Activated CD4-positive, alpha-beta memory T cell treated with anti-CD3 and anti-CD28 coated beads for 36 hours (primary cell): ENCODE measurements at places on chromosomes 7 and 10. TPM values are rescaled to one million over a fixed set of nuclear protein-coding genes. Genes with fewer than 3 reads are reported as not detected.

The GIMAP7 gene
- 44.1 TPM for total RNA-seq

The DNAJC12 gene
- 11.5 TPM for total RNA-seq

The DNMBP gene
- 2.1 TPM for total RNA-seq

GRCh38 chr7:27066148-27066547 lies 29.7 kb downstream of the HOXA1 start:
- no peak for DNase-seq

DNA sequence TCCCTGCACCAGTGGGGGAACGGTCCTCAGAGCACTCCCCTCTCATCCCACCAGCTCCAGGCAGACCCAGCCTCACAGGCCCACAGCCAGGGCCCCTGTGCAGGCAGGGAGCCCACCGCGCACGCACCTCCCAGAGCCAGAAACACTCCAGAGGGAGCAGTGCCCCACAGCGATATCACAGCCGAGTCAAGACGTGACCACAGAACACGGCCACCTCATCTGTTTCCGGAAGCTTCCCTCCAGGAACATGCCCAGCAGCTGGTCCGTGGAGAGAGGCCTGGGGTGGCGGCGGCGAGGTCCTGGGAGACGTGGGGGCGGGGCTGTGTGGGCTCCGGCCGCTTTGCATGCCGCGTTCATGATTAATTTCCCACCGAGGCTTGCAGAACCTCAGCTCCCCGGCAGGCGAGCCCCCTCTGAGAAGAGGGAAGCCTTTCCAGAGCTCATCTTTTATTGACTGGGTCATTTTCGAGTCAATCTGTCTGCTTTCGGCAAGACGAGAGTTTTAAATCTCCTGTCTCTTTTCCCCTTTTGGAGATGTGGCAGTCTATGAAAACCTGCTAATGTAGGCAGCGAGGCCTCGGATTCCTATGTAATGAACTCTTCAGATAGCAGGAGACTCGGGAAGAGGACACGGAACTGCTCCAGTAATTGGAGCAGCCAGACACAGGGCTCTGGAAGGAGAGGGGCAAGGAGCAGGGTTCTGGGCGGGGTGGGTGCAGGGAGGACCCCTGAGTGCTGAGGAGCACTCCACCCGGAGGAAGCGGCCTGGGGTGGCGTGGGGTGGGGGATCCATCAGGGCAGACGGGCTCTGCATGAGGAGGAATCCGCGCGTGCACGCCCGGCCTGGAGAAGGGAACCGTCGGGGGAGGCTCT lies 242.8 kb downstream of the ELFN1 start:
- no peak for DNase-seq

GRCh38 chr7:123237-123636 lies 69.1 kb upstream of the FAM20C start:
- no peak for DNase-seq

DNA sequence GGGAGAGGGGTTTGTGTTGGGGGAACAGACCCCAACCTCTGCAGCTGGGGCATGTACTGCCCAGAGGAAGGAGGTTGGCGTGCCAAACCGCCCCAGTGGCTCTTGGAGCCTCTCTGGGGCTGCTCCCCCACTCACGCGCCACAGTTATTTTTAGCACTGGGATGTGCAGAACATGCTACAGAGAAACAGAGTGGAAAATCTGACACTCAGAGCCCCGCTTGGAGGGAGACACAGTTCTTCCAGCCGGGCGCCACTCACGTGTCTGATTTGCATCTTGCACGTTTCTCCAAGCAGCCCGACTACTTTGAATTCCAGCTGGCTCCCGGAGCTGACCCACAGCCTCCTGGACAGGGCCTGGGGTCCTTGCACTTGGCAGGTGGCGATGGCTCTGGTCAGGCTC lies 182.0 kb downstream of the RPS24 start:
- DNase-seq, result peak; percentile 11

- DNase-seq, result no peak
These were observed 1035.1 kb downstream of the CNTNAP2 start for GRCh38 chr7:147151661-147152060.
